ENCODE measurements at places on chromosomes 16 and 17.

DNA sequence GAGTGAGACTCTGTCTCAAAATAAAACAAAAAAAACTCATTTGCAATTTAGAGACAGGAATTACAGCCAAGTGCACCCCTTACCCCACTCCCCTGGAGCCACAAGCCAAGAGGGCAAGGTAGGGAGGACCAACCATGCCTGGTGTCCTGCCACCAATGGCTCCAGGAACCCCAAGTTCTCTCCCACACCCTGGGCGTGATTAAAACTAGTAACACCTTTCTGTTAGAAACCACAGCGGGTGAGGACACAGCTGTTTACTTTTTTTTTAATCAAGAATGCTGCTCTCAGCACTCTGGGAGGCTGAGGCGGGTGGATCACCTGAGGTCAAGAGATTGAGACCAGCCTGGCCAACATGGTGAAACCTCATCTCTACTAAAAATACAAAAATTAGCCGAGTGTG lies 38.1 kb downstream of the ANKRD11 start:
- H3K4me1 ChIP-seq: peaks cover 92% of the 10 kb centered on the region
- no peaks in the 10 kb centered on the region for H3K36me3 ChIP-seq
- DNase-seq: no peak
- H3K4me3 ChIP-seq: no peak overlapping the region

GRCh38 chr17:17203173-17203730 lies 2.9 kb downstream of the PLD6 start:
- H3K27me3 ChIP-seq: no peaks in the 10 kb centered on the region
- peaks cover 63% of the 10 kb centered on the region for H3K4me1 ChIP-seq
- H3K27ac ChIP-seq: no peak overlapping the region

DNA sequence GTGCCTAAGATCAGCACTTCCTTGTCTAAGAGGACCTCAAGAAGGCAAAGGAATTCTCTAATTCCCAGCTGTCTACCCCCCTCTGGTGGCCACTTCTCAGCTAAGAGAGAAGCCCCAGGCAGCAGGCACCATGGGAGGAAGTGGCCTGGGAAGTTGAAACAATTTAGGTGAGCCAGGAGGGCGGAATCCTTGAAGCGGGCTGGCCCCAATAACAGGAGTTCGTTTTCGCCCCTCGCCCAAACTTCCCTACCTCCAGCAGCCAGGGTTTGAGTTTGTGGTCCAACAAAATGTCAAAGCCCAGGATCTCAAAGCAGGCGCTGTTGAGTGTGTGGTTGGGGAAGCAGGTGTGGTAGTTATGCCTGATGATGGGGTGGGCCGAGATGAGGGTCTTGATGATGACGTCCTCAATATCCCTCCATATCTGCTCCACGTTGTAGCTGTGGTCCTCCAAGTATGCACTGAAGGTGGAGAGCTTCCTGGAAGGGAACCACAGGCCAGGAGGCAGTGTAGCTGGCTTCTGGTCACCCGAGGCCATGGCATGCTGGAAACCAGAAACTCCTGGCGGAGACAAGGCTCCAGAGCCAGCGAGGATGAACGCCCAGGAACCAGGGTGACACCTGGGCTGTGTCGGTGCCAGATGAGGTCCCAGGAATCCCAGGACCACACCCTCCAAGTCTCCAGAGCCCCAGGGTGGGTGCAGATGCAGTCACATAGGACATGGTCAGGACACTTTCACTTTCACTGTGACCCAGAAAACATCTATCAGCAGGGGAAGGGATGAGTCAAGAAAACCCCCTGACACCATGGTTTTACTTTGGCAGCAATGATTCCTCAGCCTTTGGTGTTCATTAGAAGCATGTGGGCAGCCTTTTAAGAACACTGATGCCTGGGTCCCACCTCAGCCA lies 25.6 kb downstream of the TTLL6 start:
- no peaks in the 10 kb centered on the region for H3K27me3 ChIP-seq
- no peaks in the 10 kb centered on the region for H3K36me3 ChIP-seq
- DNase-seq: no peak

GRCh38 chr17:3888343-3889171 lies 4.3 kb downstream of the CAMKK1 start:
- no peaks in the 10 kb centered on the region for H3K36me3 ChIP-seq
- H3K27ac ChIP-seq: peak overlapping the region; percentile 96
- H3K4me1 ChIP-seq: peaks cover 79% of the 10 kb centered on the region

GRCh38 chr16:19282101-19282500 lies 3.4 kb upstream of the CLEC19A start:
- no peak overlapping the region for H3K27ac ChIP-seq
- H3K27me3 ChIP-seq: no peaks in the 10 kb centered on the region

- H3K36me3 ChIP-seq: no peaks in the 10 kb centered on the region
- peaks cover 34% of the 10 kb centered on the region for H3K4me1 ChIP-seq
- H3K27ac ChIP-seq: peak overlapping the region; percentile 82
- H3K4me3 ChIP-seq: no peak overlapping the region
These were observed 21.8 kb downstream of the ANKRD40 start for GRCh38 chr17:50685691-50686493.

DNA sequence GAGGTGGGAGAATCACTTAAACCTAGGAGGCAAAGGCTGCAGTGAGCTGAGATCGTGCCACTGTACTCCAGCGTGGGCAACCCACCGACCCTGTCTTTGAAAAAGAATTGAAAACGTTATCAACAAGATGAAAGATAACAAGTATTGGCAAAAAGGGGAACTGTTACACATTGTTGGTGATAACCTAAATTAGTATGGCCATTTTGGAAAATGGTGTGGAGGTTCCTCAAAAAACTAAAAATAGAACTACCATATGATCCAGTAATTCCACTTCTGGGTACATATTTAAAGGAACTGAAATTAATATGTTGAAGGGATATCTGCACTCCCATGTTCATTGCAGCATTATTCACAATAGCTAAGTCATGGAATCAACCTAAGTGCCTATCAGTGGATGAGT lies 61.0 kb downstream of the ABHD15 start:
- H3K4me3 ChIP-seq: no peak overlapping the region
- no peak for DNase-seq
- H3K36me3 ChIP-seq: no peaks in the 10 kb centered on the region
- H3K27me3 ChIP-seq: no peaks in the 10 kb centered on the region
- no peak overlapping the region for H3K27ac ChIP-seq

- peaks cover 5% of the 10 kb centered on the region for H3K4me1 ChIP-seq
- H3K4me3 ChIP-seq: no peak overlapping the region
- no peak for DNase-seq
These were observed 11.3 kb upstream of the CHST6 start for GRCh38 chr16:75506574-75506973.

DNA sequence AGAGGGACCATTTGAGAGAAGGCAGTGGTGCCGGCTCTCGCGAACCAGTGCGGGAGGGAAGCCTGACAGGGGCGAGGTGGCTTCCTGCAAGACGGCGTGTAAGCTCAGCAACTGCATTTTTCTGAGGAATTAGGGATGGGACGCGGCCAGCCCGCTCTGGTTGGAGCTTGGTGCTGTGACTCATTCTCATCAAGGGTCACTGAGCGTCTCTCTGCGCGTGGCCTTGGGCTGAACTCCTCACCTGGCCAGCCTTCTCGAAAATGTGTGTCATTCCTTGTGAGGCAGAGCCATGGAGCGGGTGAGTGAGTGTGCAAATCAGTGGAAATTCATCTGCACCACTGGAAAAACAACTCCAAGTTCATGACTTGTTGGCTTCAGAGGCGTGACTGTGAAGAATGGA lies 52.8 kb downstream of the NTN1 start:
- no peaks in the 10 kb centered on the region for H3K27me3 ChIP-seq
- H3K27ac ChIP-seq: peak overlapping the region; percentile 26
- no peak overlapping the region for H3K4me3 ChIP-seq
- DNase-seq: no peak

- peaks cover 6% of the 10 kb centered on the region for H3K4me1 ChIP-seq
- H3K4me3 ChIP-seq: no peak overlapping the region
- H3K36me3 ChIP-seq: no peaks in the 10 kb centered on the region
- no peak overlapping the region for H3K27ac ChIP-seq
- H3K27me3 ChIP-seq: no peaks in the 10 kb centered on the region
These were observed 12.5 kb downstream of the ABCC3 start for GRCh38 chr17:50647187-50647586.

- H3K4me1 ChIP-seq: no peaks in the 10 kb centered on the region
- H3K36me3 ChIP-seq: no peaks in the 10 kb centered on the region
- no peak for DNase-seq
- no peaks in the 10 kb centered on the region for H3K27me3 ChIP-seq
These were observed 82.8 kb downstream of the PLCG2 start for GRCh38 chr16:81861915-81862314.

- DNase-seq: no peak
- no peaks in the 10 kb centered on the region for H3K4me1 ChIP-seq
- H3K27ac ChIP-seq: no peak within 1 kb of the TSS
- H3K27me3 ChIP-seq: no peaks in the 10 kb centered on the region
- no peak within 1 kb of the TSS for H3K4me3 ChIP-seq
These were observed at the start of gene CCL13 for GRCh38 chr17:34356194-34356593. CCL13 (plus strand) TSS chr17:34356480; CDS start chr17:34356527, 47 bp downstream.

DNA sequence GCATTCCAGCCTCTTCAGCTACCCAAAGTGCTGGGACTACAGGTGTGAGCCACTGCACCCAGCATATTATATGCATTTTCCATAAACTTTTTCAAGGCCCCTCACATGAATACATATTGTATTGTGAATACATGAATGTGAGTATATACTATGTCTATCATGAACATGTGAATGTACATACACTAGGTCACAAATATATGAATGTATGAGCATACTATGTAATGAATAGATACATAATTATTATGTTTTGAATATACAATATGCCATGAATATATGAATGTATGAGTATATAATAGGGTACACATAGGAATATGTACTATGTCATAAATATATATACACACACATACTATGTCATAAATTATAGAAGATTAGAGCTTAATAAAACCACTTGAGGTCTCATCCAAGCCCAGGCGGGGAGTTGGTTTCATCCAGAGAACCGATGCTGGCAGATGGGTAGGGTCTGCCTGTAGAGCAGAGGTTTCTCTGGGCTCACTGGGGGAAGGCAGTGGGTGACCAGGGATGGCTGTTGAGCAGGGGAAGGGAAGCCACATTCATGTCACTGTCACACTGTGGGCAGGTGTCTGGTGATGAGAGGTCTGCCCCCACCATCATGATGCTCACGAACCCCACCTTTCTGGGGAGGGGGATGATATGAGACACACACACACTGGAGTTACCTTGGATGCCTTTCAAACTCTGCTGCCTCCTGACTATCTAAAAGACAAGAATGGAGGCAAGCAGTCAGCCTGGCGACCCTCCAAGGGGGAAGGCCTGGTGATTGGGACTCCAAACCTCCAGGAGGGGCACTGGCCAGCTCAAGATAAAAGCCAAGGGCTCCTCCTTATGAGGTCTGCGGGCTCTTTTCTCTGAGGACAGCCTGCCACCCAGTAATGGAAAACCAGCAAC lies 7.3 kb downstream of the C16orf95 start:
- no peak overlapping the region for H3K4me3 ChIP-seq
- H3K27me3 ChIP-seq: no peaks in the 10 kb centered on the region
- DNase-seq: no peak
- no peaks in the 10 kb centered on the region for H3K36me3 ChIP-seq

DNA sequence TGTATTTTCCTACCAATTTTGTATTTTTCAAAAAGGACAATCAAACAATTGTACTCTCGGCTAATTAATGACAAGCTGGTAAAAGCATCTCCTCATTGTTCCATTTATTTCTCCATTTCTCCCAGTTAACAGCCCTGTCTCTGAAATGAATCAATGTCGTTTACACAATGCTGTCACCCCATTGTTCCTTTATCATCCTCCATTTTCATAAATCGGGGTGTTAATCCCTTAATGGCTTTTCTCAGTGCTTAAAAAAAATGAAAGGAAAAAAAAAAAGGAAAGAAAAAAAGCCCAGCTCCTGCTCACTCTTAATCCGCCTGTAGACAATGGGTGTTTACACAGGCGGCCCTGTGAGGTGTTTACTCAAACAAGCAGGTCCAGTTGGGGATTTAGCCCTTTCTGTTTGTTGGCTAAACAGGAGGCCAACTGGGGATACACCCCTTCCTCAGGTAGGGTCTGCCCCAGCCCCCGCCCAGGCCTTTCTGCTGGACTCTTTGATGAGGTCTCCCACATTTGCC lies 86.8 kb upstream of the SALL1 start:
- no peaks in the 10 kb centered on the region for H3K27me3 ChIP-seq
- no peak overlapping the region for H3K4me3 ChIP-seq
- H3K4me1 ChIP-seq: no peaks in the 10 kb centered on the region
- H3K27ac ChIP-seq: no peak overlapping the region
- no peaks in the 10 kb centered on the region for H3K36me3 ChIP-seq

DNA sequence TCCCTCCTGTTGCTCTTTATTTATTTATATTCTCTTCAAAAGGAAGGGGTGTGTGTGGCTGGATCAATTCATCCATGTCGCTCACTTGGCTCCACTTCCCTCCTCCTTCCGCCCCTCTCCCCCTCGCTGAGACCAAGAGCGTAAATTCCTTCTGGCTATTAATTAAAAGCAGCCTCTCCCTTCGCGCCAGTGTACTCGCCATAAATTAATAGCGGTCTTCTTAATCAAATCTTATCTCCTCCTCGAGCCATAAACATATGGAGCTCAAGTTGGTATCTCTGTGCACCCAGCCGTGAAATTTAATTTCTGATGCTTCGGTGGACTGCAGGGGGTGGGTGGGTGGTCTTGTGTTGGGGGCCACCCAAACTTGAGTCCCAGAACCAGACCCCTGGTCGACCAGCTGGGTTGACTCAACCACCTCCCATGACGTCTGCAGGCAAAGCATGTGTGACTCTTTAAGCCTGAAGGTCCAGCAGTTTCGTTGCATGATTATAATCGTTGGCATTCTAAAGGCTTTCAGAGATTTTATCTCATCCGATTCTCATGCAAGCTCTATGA lies 57.9 kb downstream of the SDK2 start:
- H3K27me3 ChIP-seq: no peaks in the 10 kb centered on the region
- H3K4me1 ChIP-seq: no peaks in the 10 kb centered on the region
- H3K36me3 ChIP-seq: no peaks in the 10 kb centered on the region
- no peak overlapping the region for H3K27ac ChIP-seq

DNA sequence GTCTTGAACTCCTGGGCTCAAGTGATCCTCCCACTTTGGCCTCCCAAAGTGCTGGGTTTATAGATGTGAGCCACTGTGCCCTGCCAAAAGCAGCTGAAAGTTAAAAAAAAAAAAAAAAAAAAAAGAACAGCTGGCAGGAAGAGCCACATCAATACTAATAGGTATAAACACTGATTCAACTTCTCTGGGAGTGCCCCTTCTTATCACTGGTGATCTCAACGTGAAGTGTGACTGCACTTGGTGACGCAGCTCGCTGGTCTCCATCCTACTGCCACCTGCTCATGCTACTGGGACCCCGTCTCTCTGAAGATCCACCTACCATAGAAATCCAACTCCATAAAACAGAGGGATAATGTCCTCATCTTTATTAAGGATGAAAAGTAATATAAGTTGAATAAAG lies 40.8 kb downstream of the RNF157 start:
- H3K4me1 ChIP-seq: no peaks in the 10 kb centered on the region
- no peak overlapping the region for H3K27ac ChIP-seq
- no peaks in the 10 kb centered on the region for H3K27me3 ChIP-seq
- no peak overlapping the region for H3K4me3 ChIP-seq
- H3K36me3 ChIP-seq: no peaks in the 10 kb centered on the region
- no peak for DNase-seq

- no peaks in the 10 kb centered on the region for H3K36me3 ChIP-seq
- H3K27ac ChIP-seq: no peak overlapping the region
- no peak for DNase-seq
These were observed 23.6 kb downstream of the SDR42E1 start for GRCh38 chr16:81987706-81988105.

- H3K27me3 ChIP-seq: no peaks in the 10 kb centered on the region
- no peak overlapping the region for H3K4me3 ChIP-seq
- H3K27ac ChIP-seq: no peak overlapping the region
These were observed 13.0 kb downstream of the KSR1 start for GRCh38 chr17:27469256-27469655.
